Astrocyte (in vitro differentiated cells and primary cell): ENCODE measurements at places on chromosomes 1 and 21. TPM values are rescaled to one million over a fixed set of nuclear protein-coding genes. Genes with fewer than 3 reads are reported as not detected.

- no peak for DNase-seq
- H3K4me3 ChIP-seq = no peak overlapping the region
Measured at GRCh38 chr1:54284781-54285529, 85.0 kb downstream of the MRPL37 start.

DNA sequence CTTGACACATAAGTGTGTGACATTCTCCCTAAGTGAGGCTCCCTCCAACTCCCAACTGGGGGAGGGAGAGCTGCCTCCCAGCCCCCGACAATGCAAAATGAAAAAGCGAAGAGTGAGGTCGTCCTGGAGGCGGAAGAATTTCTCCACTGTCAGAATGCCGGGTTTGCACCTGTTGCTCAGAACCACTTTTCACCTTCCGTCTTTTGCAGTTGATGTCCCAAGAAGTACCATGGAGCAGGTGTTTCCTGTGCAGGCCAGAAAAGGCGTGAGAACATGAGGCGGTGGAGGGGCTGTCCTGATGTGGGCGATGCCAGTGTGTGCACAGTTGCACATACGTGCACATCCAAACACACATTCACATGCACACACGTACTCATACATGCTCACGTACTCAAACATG, 158.6 kb upstream of the AJAP1 start:
- no peak overlapping the region for H3K27ac ChIP-seq
- no peaks in the 10 kb centered on the region for H3K36me3 ChIP-seq
- H3K4me3 ChIP-seq = no peak overlapping the region
- no peaks in the 10 kb centered on the region for H3K4me1 ChIP-seq
- H3K27me3 ChIP-seq = no peaks in the 10 kb centered on the region

DNA sequence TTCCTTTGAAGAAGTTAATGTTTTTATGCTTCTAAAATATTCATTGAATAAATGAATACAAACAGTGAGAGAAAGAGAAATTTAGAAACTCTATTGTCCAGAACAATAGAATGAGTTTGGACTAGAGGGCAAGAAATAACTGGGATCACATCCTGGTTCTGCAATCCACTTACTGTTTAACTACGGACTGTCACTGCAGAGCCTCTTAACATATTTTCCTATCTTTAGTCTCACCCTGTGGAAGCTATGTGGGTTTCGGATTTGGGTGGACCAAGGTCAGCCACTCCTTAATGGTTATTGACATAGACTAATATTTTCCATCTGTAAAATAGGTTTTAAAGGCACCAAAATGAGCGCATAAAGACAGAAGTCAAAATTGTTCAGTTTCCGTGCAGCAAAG, 116.6 kb downstream of the UBE2U start:
- DNase-seq = no peak
- H3K36me3 ChIP-seq = no peaks in the 10 kb centered on the region
- H3K4me3 ChIP-seq = no peak overlapping the region

- H3K27me3 ChIP-seq = no peaks in the 10 kb centered on the region
- no peaks in the 10 kb centered on the region for H3K36me3 ChIP-seq
- no peaks in the 10 kb centered on the region for H3K4me1 ChIP-seq
- no peak overlapping the region for H3K4me3 ChIP-seq
Measured at GRCh38 chr1:68016381-68016780, 34.0 kb downstream of the DIRAS3 start.

- peak overlapping the region; percentile 56 for H3K27ac ChIP-seq
- H3K4me1 ChIP-seq = peaks cover 4% of the 10 kb centered on the region
- H3K27me3 ChIP-seq = no peaks in the 10 kb centered on the region
- no peaks in the 10 kb centered on the region for H3K36me3 ChIP-seq
- peak overlapping the region; percentile 98 for H3K4me3 ChIP-seq
Measured at GRCh38 chr1:63368131-63368530, 704 bp downstream of the ALG6 start.

- H3K36me3 ChIP-seq = peaks cover 3% of the 10 kb centered on the region
- no peak for DNase-seq
- peak overlapping the region; percentile 1 for H3K27ac ChIP-seq
- H3K4me1 ChIP-seq = peaks cover 28% of the 10 kb centered on the region
- no peak overlapping the region for H3K4me3 ChIP-seq
Measured at GRCh38 chr1:228393811-228394570, 12.6 kb downstream of the TRIM11 start.

GRCh38 chr1:25030674-25031589, 100.9 kb upstream of the RUNX3 start:
- H3K4me3 ChIP-seq = no peak overlapping the region
- H3K4me1 ChIP-seq = peaks cover 41% of the 10 kb centered on the region
- peaks cover 3% of the 10 kb centered on the region for H3K27me3 ChIP-seq
- DNase-seq = peak; percentile 41
- H3K36me3 ChIP-seq = no peaks in the 10 kb centered on the region

GRCh38 chr21:44416193-44416592, 39.1 kb upstream of the LRRC3 start:
- H3K27ac ChIP-seq = no peak overlapping the region
- no peak overlapping the region for H3K4me3 ChIP-seq

DNA sequence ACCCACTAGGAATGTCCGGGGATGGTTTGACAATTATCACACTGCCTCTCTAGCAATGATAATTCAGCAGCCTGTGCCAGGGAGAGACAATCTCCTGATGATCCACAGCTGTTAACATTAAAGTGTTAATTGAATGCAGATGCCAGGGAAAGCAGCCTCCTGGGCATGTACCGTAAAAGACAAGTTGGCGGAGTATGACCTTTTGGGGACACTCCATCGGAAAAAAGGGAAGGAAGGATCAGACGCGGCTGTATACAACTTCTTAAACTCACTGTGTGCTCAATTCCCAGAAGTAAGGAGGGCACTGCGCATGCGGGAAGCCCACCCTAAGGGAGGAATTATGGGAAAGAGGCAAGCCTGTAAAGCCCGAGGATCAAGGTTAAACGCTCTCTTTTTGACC, 62.6 kb downstream of the MAP3K7CL start:
- H3K27me3 ChIP-seq = no peaks in the 10 kb centered on the region
- no peak overlapping the region for H3K27ac ChIP-seq
- DNase-seq = no peak
- H3K36me3 ChIP-seq = no peaks in the 10 kb centered on the region
- H3K4me1 ChIP-seq = peaks cover 43% of the 10 kb centered on the region

DNA sequence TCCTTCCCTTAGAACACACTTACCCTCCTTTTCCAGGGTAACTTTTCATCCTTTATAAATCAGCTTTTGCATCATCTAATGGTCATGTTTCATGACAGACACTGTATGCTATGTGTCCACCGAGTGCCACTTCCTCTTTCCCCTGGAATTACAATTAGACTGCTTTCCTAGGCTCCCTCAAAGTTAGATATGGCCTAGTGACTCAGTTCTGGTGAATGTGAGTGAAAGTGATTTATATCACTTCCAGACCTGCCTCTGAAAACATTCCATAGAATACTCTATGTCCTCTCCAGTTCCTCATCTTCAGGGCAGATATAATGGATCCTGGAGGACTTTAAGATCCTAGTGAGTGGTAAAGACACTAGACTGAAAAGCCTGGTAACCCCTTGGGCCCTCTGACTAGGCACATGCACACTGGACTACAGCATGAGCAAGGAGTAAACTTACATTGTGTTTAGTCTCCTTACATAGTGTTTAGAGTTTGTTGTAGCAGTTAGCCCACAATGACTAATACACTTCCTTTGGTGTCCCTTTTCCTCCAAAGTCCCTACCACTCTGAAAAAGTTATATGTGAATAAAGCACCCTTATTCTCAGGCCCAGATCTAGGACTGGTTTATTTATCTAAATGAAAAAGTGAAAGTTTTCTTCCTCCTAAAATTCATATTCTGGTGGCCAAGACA, 59.3 kb downstream of the GPR88 start:
- no peaks in the 10 kb centered on the region for H3K36me3 ChIP-seq
- peak; percentile 93 for DNase-seq
- H3K4me1 ChIP-seq = peaks cover 15% of the 10 kb centered on the region

DNA sequence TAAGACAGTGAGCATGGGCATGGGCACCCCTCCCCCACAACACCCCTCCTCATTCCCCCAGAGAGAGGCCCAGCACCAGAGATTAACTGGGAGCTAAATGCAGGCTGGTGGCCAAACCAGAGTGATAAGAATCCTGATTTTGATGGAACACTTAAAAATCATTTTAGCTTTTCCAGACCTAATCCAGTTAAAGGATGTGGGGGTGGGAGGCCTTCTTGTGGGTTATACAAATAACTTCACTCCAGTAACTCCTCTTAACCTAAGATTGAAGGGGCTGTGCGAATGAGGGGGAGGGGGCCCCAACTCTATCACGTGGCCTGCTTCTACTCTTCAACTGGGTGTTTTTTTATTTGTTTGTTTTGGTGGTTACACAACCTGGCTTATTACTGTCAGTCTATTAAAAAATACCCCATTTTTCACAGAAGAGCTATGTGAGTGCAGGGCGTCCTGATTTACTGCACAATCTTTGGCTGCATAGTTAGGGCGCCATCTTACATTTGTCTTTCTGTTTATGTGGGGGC, 398.1 kb upstream of the LYPLAL1 start:
- no peaks in the 10 kb centered on the region for H3K27me3 ChIP-seq
- no peaks in the 10 kb centered on the region for H3K36me3 ChIP-seq
- H3K4me1 ChIP-seq = peaks cover 4% of the 10 kb centered on the region
- H3K4me3 ChIP-seq = no peak overlapping the region

GRCh38 chr1:18085387-18086074, 22.1 kb upstream of the IGSF21 start:
- H3K36me3 ChIP-seq = no peaks in the 10 kb centered on the region
- H3K27ac ChIP-seq = no peak overlapping the region
- H3K4me3 ChIP-seq = no peak overlapping the region

DNA sequence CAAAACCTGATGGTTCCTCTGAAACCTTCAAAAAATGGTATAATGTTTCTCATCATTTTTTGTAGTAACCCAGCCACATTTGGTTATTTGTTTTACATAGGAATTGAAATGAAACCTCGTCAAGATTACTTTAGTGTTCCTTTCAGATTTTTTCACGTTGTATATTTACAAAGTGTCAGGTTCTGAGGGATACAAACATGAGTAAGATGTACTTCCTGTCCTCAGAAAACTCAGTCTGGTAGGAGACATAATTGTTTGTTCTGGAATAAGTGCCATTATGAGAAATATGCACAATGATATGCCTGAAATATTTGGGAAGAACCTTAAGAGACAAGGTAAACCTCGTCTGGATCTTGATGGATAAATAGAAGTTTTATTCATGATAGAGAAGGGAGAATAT, 145.5 kb downstream of the USP25 start:
- no peaks in the 10 kb centered on the region for H3K4me1 ChIP-seq
- H3K4me3 ChIP-seq = no peak overlapping the region
- no peak overlapping the region for H3K27ac ChIP-seq
- DNase-seq = no peak
- H3K36me3 ChIP-seq = peaks cover 20% of the 10 kb centered on the region

DNA sequence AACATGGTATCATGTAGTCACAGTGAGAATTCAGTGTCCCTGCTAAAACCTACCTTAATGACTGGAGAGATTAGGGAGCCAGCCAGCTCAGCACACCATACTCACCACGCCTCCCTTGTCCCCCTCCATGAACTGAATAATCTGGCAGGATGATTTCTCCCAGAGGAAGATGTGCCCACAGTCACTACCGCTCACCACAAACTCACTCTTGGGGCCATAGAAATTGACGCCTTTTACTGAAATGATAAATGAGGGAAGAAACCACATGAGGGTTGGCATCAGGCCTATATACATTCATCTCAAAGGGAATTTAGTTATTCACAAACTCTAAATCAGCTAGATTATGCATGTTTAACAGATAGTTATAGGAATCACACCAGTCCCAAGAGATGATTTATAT, 17.4 kb downstream of the PEA15 start:
- peak; percentile 78 for DNase-seq
- no peak overlapping the region for H3K27ac ChIP-seq
- no peaks in the 10 kb centered on the region for H3K27me3 ChIP-seq
- H3K4me1 ChIP-seq = peaks cover 14% of the 10 kb centered on the region
- no peak overlapping the region for H3K4me3 ChIP-seq

DNA sequence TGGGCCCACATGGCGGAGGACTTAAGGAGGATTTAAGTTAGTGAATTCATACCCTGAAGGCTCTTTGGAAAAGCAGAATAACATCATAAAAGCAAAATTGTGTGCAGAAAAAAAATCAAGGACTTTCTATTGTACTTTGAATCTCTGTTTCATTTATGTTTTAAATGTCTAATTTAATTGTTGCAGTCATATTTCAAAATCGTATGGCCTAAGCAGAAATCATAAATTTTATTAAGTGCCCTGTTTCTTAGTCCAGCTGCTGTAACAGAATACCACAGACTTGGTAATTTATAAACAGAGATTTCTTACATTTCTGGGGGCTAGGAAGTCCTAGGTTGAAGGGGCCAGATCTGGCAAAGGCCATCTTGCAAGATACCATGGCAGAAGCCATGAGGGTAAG, 555.6 kb downstream of the LTN1 start:
- no peaks in the 10 kb centered on the region for H3K27me3 ChIP-seq
- H3K4me3 ChIP-seq = no peak overlapping the region
- H3K36me3 ChIP-seq = no peaks in the 10 kb centered on the region

GRCh38 chr1:81731989-81732388, 68.7 kb upstream of the ADGRL2 start:
- H3K36me3 ChIP-seq = no peaks in the 10 kb centered on the region
- H3K27me3 ChIP-seq = no peaks in the 10 kb centered on the region
- no peak overlapping the region for H3K4me3 ChIP-seq

DNA sequence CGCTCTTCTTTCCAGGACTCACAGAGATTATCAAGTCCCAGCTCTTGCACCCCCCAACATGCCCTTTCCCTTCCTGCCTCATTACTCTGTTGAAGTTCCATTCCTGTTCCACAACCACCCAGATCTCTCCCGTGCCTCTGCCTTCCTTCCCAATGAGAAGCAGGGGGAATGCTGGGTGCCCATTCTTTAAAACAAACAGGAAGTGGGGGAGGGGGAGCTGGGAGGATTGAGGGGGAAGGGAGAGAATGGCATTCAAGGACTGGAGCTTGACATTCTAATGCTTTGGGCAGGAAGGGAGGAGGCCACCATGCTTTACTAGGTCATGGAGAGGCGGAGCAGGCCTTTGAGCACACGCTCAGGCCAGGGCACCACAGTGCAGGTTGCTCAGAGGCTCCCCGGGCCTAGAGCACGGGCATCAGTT, 150.3 kb upstream of the IRF2BP2 start:
- H3K4me3 ChIP-seq = no peak overlapping the region
- no peak overlapping the region for H3K27ac ChIP-seq
- no peaks in the 10 kb centered on the region for H3K36me3 ChIP-seq
- DNase-seq = no peak
- no peaks in the 10 kb centered on the region for H3K27me3 ChIP-seq
- peaks cover 16% of the 10 kb centered on the region for H3K4me1 ChIP-seq

DNA sequence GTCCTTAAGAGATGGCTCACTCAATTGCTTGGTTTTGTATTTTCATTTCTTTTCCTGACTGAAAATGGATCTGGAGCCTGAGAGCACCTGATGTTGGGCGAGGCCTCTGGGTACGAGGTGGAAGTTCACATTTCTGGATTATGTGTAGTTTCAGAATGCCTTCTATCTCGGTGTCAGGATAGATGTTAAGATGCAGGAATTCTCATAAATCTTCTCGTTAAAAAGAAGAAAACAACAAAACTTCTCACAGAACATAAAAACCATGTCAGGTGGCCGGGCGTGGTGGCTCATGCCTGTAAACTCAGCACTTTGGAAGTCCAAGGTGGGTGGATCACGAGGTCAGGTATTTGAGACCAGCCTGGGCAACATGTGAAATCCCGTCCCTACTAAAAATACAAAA, 101.8 kb downstream of the RHOU start:
- no peak overlapping the region for H3K27ac ChIP-seq
- no peak overlapping the region for H3K4me3 ChIP-seq
- H3K4me1 ChIP-seq = peaks cover 21% of the 10 kb centered on the region

The AURKAIP1 gene
- total RNA-seq = 135 and 139 TPM in 2 replicates

The SLC30A2 gene
- total RNA-seq = not detected in 2 replicates

The LCE1D gene
- total RNA-seq = not detected in 2 replicates

The PRELP gene
- total RNA-seq = 0.07 TPM in 1 of 2 replicates, not detected in the other

The FAM177B gene
- not detected in 2 replicates for total RNA-seq

The SELENON gene
- total RNA-seq = 64.1 and 67.0 TPM in 2 replicates

The CSF1 gene
- total RNA-seq = 12.3 and 17.5 TPM in 2 replicates

The SPOCD1 gene
- total RNA-seq = 27.8 and 28.0 TPM in 2 replicates
